Calu3 (cell line): ENCODE measurements at places on chromosomes 3 and 15. TPM values are rescaled to one million over a fixed set of nuclear protein-coding genes. Genes with fewer than 3 reads are reported as not detected.

GRCh38 chr3:120162400-120162799 is 68.2 kb upstream of the GSK3B start:
- H3K4me1 ChIP-seq: peaks cover 56% of the 10 kb centered on the region
- H3K27ac ChIP-seq: peak overlapping the region; percentile 2
- H3K36me3 ChIP-seq: peaks cover 22% of the 10 kb centered on the region
- no peak overlapping the region for H3K4me3 ChIP-seq
- DNase-seq: no peak

DNA sequence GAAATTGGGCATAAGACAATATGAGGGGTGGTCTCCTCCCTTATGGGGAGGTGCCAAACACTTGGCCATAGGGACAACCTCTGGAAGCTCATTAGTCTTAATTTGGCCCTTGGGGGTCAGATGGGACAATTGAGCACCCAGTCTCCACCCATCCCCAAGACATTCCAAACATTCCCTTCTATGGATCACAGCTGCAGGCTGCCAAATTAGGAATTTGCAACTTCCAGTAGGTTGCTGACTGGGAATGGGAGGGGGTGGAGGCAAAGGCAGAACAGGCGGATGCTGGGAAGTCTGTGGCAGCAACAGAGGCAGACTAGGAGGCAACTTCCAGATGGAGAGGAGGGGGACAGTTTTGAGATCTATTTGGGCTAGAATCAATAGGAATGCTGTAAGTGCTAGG is 1.4 kb upstream of the PDHB start:
- no peak overlapping the region for H3K4me3 ChIP-seq
- H3K27ac ChIP-seq: no peak overlapping the region
- no peaks in the 10 kb centered on the region for H3K27me3 ChIP-seq
- H3K4me1 ChIP-seq: peaks cover 17% of the 10 kb centered on the region

GRCh38 chr3:42180901-42181300 is 85.1 kb downstream of the CCK start:
- no peaks in the 10 kb centered on the region for H3K27me3 ChIP-seq
- peak; percentile 64 for DNase-seq
- H3K36me3 ChIP-seq: peaks cover 47% of the 10 kb centered on the region
- peaks cover 70% of the 10 kb centered on the region for H3K4me1 ChIP-seq

DNA sequence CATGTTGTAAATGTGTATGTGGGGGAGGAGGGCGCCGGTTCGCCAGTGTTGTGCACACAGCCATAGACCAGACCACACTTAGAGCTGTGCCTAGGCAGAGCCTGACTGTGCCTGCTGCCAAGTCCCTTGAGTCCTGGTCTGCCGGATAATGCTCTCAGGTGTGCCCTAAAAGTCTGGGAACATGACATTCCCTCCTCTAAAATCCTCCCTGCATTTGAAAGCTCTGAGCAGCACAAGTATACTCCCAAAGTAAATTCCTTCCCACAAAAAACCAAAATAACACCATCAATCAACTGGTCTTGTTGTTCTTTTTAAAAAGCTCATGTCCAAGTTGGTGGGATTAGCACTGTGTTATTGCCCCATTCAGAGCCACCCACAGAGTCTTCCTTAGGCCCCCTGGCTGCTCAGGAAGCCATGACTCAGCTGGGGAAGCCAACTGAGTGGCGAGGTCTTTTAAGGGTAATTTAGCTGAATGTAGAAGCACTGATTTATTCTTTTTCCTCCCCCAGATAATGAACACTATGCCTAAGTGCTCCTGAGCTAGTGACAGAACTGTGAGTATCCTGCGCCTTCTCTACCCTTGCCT is 147.8 kb upstream of the MCTP2 start:
- no peaks in the 10 kb centered on the region for H3K4me1 ChIP-seq
- no peaks in the 10 kb centered on the region for H3K36me3 ChIP-seq
- peaks cover 13% of the 10 kb centered on the region for H3K27me3 ChIP-seq
- no peak overlapping the region for H3K27ac ChIP-seq
- H3K4me3 ChIP-seq: no peak overlapping the region

GRCh38 chr15:33636958-33637357 is 326.2 kb downstream of the RYR3 start:
- DNase-seq: no peak
- no peaks in the 10 kb centered on the region for H3K36me3 ChIP-seq
- no peaks in the 10 kb centered on the region for H3K4me1 ChIP-seq
- no peak overlapping the region for H3K27ac ChIP-seq
- peaks cover 44% of the 10 kb centered on the region for H3K27me3 ChIP-seq

DNA sequence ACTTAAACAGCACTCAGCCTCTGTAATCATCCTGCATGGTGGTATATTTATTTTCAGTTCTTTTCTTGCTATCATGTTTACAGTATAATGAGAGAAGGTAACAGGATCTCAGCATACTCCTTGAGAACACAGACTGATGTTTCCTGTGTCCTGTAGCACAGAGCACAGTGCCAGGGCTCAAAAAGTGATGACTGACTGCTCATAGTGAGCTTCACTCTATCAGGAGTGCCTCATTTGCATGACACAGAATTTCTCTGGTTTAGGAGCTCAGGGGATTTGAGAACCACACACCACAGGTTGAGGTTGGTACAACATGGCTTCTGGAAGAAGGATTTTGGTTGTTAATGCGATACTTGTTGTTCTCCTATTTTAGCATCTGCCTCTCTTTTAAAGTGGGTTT is 68.5 kb upstream of the SLC2A2 start:
- no peak for DNase-seq
- no peak overlapping the region for H3K4me3 ChIP-seq
- H3K36me3 ChIP-seq: no peaks in the 10 kb centered on the region

Gene MNS1
- 25.5 and 37.7 TPM in 2 replicates for total RNA-seq

Gene PARP15
- total RNA-seq: 3.4 and 3.6 TPM in 2 replicates

- H3K36me3 ChIP-seq: no peaks in the 10 kb centered on the region
- no peak for DNase-seq
- no peaks in the 10 kb centered on the region for H3K4me1 ChIP-seq
- H3K27ac ChIP-seq: no peak overlapping the region
- H3K27me3 ChIP-seq: peaks cover 39% of the 10 kb centered on the region
- no peak overlapping the region for H3K4me3 ChIP-seq
These were observed 188.4 kb upstream of the PFN2 start for GRCh38 chr3:150158943-150159625.

DNA sequence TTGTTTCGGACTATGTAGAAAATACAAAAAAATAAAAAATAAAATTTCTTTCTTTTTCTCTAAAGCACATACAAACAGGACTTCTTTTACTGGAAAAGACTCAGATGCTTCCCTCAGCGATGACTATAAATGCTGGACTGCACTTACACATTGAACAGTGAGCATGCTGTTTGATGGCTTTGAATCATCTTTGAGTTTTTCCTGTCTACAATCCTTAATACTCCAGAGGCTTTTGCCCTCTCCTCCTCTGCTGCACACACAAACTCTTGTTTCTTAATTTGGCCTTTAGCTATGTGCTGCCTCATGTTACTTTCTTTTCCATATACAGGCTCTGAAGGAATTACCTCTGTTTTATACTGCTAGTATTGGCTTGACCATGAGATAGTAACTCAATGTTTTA is 575.1 kb downstream of the EPHA3 start:
- no peaks in the 10 kb centered on the region for H3K27me3 ChIP-seq
- no peak overlapping the region for H3K27ac ChIP-seq
- no peak for DNase-seq
- no peaks in the 10 kb centered on the region for H3K36me3 ChIP-seq
- peaks cover 11% of the 10 kb centered on the region for H3K4me1 ChIP-seq
- H3K4me3 ChIP-seq: no peak overlapping the region

- H3K4me1 ChIP-seq: no peaks in the 10 kb centered on the region
- no peaks in the 10 kb centered on the region for H3K27me3 ChIP-seq
- H3K4me3 ChIP-seq: no peak overlapping the region
These were observed 414.6 kb upstream of the ARPP21 start for GRCh38 chr3:35224565-35225295.

GRCh38 chr3:198030125-198030524 is 70.1 kb downstream of the LMLN start:
- no peak overlapping the region for H3K27ac ChIP-seq
- no peaks in the 10 kb centered on the region for H3K27me3 ChIP-seq
- no peak overlapping the region for H3K4me3 ChIP-seq
- H3K36me3 ChIP-seq: peaks cover 8% of the 10 kb centered on the region

GRCh38 chr15:40785814-40786213 is 16.0 kb downstream of the C15orf62 start:
- H3K27me3 ChIP-seq: no peaks in the 10 kb centered on the region
- peaks cover 12% of the 10 kb centered on the region for H3K36me3 ChIP-seq
- peaks cover 10% of the 10 kb centered on the region for H3K4me1 ChIP-seq
- H3K4me3 ChIP-seq: no peak overlapping the region

- H3K4me3 ChIP-seq: no peak overlapping the region
- H3K27ac ChIP-seq: no peak overlapping the region
- DNase-seq: no peak
- no peaks in the 10 kb centered on the region for H3K27me3 ChIP-seq
These were observed 654.9 kb upstream of the KCNMB2 start for GRCh38 chr3:177881351-177881750.

Gene CCR8
- not detected in 2 replicates for total RNA-seq

Gene MYLK
- 8.0 and 10.7 TPM in 2 replicates for total RNA-seq

Gene GABRR3
- total RNA-seq: not detected in 2 replicates

GRCh38 chr15:98657721-98658120 is 9.4 kb downstream of the IGF1R start:
- no peaks in the 10 kb centered on the region for H3K36me3 ChIP-seq
- no peak overlapping the region for H3K4me3 ChIP-seq
- peaks cover 44% of the 10 kb centered on the region for H3K4me1 ChIP-seq
- no peaks in the 10 kb centered on the region for H3K27me3 ChIP-seq

Gene HIGD2B
- total RNA-seq: 0.34 TPM in 1 of 2 replicates, not detected in the other

DNA sequence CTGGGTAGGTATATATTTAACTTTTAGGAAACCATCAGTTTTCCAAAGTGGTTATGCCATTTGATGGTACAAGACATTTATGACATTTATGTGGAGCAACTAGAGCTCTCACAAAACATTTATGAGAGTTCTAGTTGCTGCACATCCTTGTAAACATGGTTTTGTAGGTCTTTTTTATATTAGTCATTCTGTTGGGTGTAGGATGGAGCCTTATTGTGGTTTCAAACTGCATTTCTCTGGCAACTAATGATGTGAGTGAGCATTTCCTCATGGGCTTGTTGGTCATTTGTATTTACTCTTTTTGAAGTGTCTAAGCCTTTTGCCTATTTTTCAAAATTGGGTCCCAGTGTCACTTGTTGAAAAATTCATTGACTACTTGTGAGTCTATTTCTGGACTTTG is 45.7 kb upstream of the MGLL start:
- peaks cover 17% of the 10 kb centered on the region for H3K27me3 ChIP-seq
- no peak overlapping the region for H3K4me3 ChIP-seq
- no peak for DNase-seq
- no peaks in the 10 kb centered on the region for H3K36me3 ChIP-seq

GRCh38 chr3:38281895-38282686 is at the start of gene SLC22A14:
Gene SLC22A14, plus strand, starts transcription at chr3:38282294. Its CDS starts 23,733 bp downstream, at chr3:38306027.
- no peak for DNase-seq
- H3K36me3 ChIP-seq: peaks cover 6% of the 10 kb centered on the region
- H3K4me1 ChIP-seq: no peaks in the 10 kb centered on the region
- H3K4me3 ChIP-seq: no peak within 1 kb of the TSS
- no peaks in the 10 kb centered on the region for H3K27me3 ChIP-seq
- no peak within 1 kb of the TSS for H3K27ac ChIP-seq

DNA sequence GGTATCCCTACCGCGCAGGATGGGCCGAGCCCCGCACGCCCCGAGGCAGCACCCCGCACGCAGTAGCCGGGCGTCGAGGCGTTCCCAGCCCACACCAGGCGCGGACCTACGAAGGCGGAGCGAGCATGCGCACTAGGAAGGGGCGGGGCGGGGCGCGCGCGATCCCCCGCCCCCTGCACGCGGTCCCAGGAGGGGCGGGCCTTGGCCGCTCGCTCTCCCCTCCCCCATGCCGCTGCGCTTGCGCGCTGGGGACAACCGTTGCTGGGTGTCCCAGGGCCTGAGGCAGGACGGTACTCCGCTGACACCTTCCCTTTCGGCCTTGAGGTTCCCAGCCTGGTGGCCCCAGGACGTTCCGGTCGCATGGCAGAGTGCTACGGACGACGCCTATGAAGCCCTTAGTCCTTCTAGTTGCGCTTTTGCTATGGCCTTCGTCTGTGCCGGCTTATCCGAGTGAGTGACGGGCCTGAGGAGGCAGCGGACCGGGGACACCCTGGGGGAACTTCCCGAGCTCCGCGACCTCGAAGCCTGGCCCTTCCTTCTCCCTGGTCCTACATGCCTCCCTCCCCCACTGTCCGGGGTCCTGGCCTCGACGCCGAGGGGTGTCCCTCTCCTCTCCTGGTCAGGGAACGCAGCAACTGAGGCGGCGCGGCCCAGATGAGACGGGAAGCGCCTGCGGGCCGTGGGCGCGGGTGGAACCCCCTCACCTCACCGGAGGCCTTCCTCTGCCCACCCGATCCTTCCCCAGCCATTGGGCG is at the start of gene SPESP1:
SPESP1 (plus strand) TSS at position 258 of the 755 bp plus-strand sequence; CDS start at position 387, 129 bp downstream.
- no peak within 1 kb of the TSS for H3K4me3 ChIP-seq
- H3K27ac ChIP-seq: no peak within 1 kb of the TSS
- H3K27me3 ChIP-seq: peaks cover 13% of the 10 kb centered on the region
- no peak for DNase-seq

DNA sequence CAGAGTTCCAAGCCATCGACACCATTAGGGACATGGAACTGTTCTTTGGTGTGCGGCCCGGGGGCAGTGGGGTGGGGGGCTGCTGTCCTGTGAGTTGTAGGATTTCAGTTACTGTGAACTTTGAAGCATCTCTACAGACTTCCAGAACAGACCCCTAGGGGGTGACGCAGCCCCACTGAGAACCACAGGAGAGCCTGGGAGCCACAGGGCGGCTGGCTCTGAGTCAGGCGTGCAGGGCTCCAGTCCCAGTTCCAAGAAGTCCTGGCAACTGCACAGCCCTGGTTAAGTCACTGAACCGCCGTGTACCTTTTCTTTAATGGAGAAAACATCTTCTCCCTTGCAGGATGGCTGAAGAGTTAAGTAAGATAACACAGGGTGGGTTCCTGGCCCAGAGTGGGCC is 23.5 kb upstream of the LRTM1 start:
- no peak overlapping the region for H3K27ac ChIP-seq
- DNase-seq: no peak
- no peak overlapping the region for H3K4me3 ChIP-seq
- H3K27me3 ChIP-seq: no peaks in the 10 kb centered on the region

GRCh38 chr3:6435951-6436350 is 425.0 kb upstream of the GRM7 start:
- H3K4me3 ChIP-seq: no peak overlapping the region
- H3K27me3 ChIP-seq: no peaks in the 10 kb centered on the region
- no peaks in the 10 kb centered on the region for H3K4me1 ChIP-seq
- no peak for DNase-seq
- no peaks in the 10 kb centered on the region for H3K36me3 ChIP-seq

Gene CASR
- total RNA-seq: 2.3 and 5.1 TPM in 2 replicates

- H3K4me3 ChIP-seq: no peak overlapping the region
- no peaks in the 10 kb centered on the region for H3K36me3 ChIP-seq
- H3K27me3 ChIP-seq: no peaks in the 10 kb centered on the region
These were observed 1037.8 kb downstream of the OTOL1 start for GRCh38 chr3:162534431-162534830.

- no peak overlapping the region for H3K4me3 ChIP-seq
- peaks cover 8% of the 10 kb centered on the region for H3K27me3 ChIP-seq
- DNase-seq: no peak
- H3K36me3 ChIP-seq: no peaks in the 10 kb centered on the region
- no peaks in the 10 kb centered on the region for H3K4me1 ChIP-seq
- no peak overlapping the region for H3K27ac ChIP-seq
These were observed 40.0 kb downstream of the WNT7A start for GRCh38 chr3:13839726-13840340.
